ENCODE measurements at places on chromosomes 7 and 10.

DNA sequence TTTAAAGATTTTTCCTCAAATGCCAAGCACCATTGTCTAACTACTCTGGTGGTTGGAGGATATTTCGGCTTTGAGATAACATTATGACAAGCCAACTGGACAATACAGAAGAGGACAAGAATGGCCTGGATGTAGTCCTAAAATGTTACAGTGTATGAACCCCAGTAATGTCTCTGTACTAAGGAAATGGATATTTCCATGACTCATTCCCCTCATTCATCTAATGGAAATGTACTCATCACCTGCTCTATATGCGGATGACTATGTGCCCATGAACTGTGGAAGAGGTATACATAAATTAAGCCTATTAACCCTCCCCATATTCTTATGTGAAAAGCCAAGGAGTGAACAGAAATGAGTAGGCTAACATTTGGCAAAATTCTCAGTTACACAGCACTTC is 207.9 kb downstream of the CACNA2D1 start:
- no peak for DNase-seq

GRCh38 chr7:18693816-18694215 is 198.3 kb downstream of the HDAC9 start:
- DNase-seq: no peak

DNA sequence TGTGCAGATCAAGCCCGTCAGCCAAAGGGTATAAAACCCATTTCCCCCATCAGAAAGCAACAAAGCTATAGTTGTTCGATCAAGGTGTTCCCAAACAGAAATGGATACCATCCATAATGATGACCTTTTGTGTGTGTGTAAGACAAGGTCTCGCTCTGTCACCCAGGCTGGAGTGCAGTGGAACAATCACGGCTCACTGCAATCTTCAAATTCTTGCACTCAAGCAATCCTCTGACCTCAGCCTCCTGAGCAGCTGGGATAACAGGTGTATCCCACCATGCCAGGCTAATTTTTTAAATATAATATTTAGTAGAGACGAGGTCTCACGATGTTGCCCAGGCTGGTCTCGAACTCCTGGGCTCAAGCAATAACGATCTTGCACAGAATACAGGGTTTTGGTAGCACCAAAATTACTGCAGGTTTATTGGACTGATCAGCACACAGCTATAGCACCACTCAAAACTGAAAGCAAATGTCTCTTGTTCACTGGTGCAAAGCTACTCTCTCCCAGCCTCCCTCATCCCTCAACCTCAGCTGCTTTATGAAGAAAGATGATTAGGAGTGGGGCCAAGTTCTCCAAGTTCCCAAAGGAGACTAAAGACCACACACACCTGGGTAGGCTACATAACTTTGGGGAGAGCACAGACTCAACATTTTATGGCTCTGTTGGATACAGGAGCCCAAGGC is 80.5 kb downstream of the ABI1 start:
- DNase-seq: no peak

DNA sequence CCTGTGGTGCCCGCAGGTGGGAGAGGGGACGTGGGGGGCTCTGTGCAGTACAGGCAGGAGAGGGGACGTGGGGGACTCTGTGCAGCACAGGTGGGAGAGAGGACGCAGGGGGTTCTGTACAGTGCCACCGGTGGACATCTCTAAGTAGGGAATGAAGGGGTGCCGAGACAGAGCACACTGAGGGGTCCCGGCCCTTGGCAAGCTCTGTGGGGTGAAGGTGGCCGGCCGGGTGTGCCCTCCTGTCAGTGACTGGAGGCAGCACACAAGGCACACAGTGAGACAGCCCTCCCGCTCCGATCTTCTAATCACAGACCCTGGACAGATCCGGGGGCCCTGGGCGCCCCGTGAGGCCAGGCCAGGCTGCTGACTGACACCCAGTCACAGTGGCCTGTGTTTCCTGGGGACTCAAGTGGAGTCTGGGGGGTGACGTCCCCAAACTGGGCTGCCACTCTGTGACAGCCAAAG is 11.2 kb downstream of the GPR146 start:
- DNase-seq: no peak

- DNase-seq: no peak
These were observed 4.7 kb downstream of the RBM20 start for GRCh38 chr10:110648692-110649346.

DNA sequence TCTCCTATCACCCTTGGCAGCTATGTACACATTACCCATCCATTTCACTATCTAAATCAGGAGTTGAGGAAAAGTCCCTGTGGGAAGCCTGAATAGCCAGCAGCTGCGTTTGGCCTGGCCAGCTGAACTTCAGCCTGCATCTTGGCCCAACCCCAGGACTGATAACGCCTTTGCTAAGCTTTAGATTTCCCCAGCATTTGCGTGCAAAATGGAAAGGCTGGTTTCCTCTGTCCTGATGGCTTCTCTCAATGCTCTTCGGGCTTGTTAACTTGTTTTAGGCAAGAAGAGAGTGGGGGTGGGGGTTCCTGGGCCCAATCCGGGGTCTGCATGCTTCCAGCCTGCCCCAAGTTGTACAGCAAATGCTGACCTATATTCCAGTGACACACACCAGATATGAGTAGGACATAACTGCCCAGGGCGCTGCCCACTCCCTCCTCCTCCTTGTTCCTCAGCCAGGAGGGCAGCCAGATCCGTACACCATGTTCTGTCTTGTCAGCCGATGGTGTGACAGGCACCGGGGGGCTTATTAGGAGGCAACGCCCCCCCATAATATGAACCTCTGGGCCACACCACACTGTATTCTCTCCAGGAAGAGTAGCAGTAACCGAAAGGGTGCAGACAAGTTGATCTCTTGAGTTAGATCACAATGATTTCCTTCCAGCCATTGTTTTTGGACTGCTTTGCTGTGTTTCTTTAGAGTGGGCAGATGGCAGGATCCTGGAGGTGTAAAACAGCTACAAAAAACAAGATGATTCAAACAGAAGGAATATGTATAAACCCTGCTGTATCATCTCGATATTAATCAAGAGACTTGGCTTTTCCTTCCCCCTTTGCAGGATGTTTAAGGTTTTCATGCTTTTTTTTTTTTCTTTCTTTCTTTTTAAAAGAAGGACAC is 339.0 kb downstream of the RNLS start:
- DNase-seq: peak; percentile 80

- DNase-seq: no peak
These were observed 66.1 kb downstream of the PRPF18 start for GRCh38 chr10:13652860-13653259.

DNA sequence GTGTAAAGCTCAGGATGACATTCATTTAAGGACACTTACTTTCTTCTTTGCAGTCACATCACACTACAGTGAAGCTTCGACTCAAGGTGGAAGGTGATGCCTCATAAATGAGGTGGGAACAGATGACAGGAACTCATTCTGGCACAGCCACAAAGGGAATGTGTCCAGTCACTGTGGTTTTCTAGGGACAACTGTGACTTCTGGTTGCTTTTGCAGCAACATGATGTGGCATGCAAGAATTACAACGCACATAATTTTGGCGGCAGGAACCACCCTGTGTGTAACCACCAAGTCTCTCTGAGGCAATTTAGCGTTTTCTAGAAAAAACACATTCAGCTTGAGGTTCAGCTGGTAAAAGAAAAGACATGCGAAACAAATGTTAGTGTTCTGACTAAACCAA is 32.0 kb upstream of the FERD3L start:
- DNase-seq: no peak

DNA sequence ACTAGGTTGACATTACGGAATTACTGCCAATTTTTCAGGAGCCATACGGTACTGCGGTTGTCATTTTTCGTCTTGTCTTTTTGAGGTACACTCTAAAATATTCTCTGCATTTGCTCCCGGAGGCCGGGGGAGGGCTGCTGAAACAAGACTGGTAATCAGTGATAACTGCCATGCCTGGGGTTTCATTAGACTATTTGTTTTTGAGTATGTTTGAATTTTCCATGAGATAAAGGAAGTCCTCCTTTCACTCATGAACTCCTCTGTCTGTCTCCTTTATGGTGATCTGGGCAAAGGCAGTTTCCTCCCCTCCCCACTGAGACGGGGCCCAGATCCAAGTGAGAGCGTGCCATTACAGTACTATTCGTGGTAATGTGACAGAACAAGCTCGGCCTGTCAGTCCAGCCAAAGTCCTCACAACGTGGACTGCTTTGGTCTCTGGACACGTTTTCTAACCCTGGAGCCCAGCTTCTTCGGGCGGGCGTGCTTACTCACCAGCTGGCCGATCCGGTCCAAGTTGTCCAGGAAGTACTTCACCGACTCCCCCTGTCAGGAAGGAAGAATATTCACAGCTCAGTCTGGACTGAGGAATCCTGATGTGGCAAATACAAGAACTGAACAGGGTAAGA is 45.1 kb downstream of the AMZ1 start:
- peak; percentile 38 for DNase-seq

- DNase-seq: no peak
These were observed 34.2 kb downstream of the ACTA2 start for GRCh38 chr10:88918191-88918905.

GRCh38 chr10:15652117-15652516 is 67.6 kb downstream of the ITGA8 start:
- no peak for DNase-seq

DNA sequence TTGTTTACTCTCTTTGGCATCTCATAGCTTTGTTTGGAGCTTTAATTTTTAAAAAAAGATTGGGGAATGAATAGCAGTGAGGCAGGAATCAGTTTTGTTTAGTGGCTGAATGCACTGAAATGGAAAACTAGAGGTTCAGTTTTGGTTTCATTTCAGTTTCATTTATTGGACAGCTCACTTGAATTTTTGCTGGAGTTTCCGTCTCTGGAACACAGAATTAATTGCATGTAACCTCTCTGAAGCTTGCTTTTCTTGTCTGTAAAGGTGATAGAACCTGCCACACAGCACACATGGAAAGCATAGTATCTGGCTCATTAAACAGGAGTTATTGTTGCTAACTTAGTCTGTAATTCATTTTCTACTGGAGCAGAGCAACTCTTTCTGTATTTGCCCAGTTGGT is 7.1 kb downstream of the GRM8 start:
- no peak for DNase-seq

GRCh38 chr10:132619927-132620326 is 82.3 kb downstream of the INPP5A start:
- DNase-seq: no peak

DNA sequence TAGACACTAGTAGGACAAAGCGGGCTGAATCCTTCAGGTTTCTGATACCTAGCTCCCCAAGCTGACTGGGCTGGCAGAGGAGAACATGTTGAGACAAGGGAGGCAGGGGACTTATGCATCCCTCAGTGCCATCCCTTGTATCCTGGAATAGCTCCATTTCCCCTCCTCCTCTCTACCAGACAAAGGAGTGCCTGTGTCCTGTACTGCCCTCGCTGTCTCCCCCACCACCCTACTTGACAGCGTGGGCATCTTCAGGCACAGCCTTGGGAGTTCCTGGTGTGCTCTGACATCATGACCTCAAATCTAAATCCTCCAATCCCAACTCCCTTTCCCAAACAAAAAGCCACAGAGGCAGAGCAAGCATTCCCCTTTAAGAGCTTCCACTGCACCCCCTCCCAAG is 9.0 kb downstream of the SFXN3 start:
- DNase-seq: no peak

GRCh38 chr7:2670720-2671391 is 17.1 kb upstream of the AMZ1 start:
- DNase-seq: peak; percentile 26

GRCh38 chr10:99551158-99551557 is 18.4 kb downstream of the NKX2-3 start:
- no peak for DNase-seq

- DNase-seq: no peak
These were observed 125.8 kb downstream of the DOCK4 start for GRCh38 chr7:112080441-112080840.

GRCh38 chr7:136656516-136656915 is 211.9 kb upstream of the CHRM2 start:
- DNase-seq: no peak

GRCh38 chr10:26697163-26697921 is at the start of gene PDSS1:
TSS of gene PDSS1 (plus strand) at chr10:26697701. CDS start at chr10:26697712, 11 bp downstream.
- DNase-seq: peak; percentile 81

- DNase-seq: peak; percentile 17
These were observed 48.3 kb downstream of the NOD1 start for GRCh38 chr7:30430276-30430675.

- DNase-seq: peak; percentile 56
These were observed 7.9 kb upstream of the HOXA2 start for GRCh38 chr7:27110186-27111031.

DNA sequence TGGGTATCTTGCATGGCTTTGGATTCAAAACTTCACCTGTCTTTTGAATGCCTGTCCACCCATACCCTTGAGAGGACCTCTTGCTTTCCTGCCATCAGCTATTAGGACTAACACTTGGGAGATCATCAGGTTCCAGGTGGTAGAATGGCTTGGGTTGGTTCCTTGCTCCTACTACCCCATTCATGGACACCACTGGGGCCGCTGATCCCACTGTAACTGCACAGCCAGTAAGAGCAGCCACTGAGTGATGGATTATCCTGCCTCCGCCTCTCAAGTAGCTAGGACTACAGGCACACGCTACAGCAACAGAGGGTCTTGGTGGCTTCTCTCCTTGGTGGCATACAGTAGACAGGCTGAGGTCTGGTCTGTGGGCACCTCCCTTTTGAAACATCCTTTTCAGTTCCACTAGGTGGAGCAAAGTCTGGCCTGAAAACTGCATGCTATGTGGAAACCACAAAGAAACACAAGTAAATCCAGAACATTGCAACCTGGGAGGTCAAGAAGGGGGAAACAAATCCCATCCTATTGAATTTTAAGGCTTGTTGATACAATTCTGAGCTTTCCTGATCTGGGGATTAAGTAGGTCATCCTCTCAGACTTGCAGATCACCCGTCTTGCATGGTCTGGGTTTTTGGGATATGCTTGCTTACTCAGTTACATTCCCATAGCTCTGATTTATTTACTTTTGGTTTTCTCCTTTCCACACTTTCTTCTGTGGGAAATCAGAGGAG is 9.4 kb downstream of the WBP1L start:
- peak; percentile 8 for DNase-seq

GRCh38 chr10:118107040-118107439 is 60.3 kb upstream of the RAB11FIP2 start:
- no peak for DNase-seq

GRCh38 chr10:23067939-23068775 is 27.2 kb upstream of the MSRB2 start:
- DNase-seq: peak; percentile 6

GRCh38 chr10:58414270-58415041 is 29.2 kb downstream of the TFAM start:
- no peak for DNase-seq

- DNase-seq: no peak
These were observed 59.3 kb upstream of the IGFBP3 start for GRCh38 chr7:45980181-45980905.

- DNase-seq: no peak
These were observed 33.5 kb downstream of the DPY19L1 start for GRCh38 chr7:35003679-35004303.

GRCh38 chr7:107441581-107442422 is 28.1 kb upstream of the GPR22 start:
- DNase-seq: no peak

DNA sequence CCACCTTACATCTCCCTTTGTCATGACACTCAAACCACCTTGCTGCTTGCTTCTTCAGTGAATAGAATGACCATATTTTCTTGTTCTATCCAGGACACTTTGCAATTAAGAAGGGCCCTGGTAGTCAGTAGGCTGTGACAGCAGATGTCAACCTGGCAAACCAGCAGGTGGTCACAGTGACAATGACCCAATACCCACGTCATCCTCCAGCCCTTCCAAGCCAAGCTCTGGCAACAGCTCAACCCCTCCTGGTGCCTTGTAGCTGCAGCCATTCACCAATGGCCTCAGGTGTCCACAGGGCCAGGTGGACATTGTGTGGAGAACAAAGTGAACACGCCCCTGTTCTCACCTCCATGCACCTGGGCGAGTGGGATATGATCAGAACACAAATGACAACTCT is 87.6 kb upstream of the MACROH2A2 start:
- DNase-seq: no peak

GRCh38 chr7:129831424-129832058 is 121.2 kb downstream of the UBE2H start:
- no peak for DNase-seq
